Stimulated activated CD8-positive, alpha-beta memory T cell treated with anti-CD3 and anti-CD28 coated beads, Interleukin-7, amount 100 ng/mL, for 1 hour (primary cell): ENCODE measurements at places on chromosomes 1 and 21.

DNA sequence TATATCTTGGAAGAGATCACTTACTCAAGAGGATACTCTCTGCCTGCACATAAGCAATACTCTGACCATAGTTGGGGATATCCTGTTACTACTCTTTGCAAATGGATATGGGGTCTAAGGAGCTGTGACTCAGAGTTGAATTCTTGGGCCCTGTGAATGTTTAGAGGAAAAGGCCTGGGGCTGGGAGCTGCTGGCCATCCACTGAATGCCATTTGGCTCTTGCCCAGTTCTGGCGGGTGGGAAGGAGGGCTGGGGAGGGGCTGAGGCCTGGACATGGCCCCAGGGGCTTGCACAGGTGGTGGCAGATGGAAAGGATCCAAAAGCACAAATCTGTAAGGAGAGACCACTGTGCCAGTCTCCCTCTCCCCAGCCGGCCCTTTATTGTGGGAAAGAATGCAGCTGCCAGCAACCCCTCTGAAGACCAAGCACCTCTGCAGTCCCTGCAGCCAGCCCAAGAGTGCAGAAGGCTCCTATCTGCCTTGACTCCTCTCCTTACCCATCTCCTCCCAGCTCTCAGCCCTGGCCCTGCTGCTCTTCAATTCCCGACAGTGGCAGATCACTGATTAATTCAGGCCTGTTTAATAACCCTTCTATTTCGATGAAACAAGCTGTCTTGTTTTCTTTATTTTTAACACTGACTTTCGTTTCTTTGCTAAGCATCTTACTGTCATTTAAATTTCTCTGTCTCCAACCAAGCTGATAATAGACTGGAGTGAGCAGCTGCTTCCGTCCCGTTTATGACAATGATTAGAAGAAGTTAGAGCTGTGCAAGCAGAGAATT is 12.1 kb downstream of the PLXNA2 start:
- DNase-seq, result no peak

DNA sequence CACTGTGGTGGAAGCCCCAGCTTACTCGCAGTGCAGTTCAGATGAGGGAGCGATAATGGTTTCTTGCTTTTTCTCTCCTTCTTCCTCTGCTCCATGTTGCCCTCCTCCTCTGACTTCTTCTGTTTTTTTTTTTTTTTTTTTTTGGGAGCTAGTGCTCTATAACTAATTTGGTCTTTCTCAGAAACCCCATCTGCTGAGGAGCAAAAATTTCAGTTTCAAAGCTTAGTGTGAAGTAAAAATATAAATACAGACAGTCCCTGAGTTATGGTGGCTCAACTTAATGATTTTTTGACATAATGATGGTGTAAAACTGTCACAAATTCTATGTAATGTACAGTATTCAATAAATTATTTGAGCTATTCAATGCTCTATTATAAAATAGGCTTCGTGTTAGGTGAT is 120.7 kb downstream of the TBX19 start:
- no peak for DNase-seq

DNA sequence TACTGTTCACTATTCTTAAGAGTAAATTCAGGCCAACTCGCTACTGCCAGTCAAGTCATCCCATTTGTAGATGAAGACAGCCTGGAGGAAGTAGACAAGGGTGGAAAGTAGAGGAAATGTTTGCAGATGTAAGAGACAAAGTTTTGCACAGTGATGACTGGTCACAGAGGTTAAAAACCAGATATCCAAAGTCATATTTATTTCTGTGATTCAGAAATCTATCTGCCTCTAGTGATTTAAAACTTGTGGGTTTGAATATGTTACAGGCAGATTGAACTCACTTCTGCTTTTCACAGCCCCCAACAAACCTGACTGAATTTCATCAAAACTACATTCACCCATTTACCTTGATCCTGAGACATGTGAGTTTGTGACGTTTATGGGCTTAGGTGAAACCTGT is 484.7 kb upstream of the C1orf87 start:
- no peak for DNase-seq

- no peak for DNase-seq
Measured at GRCh38 chr1:98388441-98388840, 273.1 kb upstream of the SNX7 start.

DNA sequence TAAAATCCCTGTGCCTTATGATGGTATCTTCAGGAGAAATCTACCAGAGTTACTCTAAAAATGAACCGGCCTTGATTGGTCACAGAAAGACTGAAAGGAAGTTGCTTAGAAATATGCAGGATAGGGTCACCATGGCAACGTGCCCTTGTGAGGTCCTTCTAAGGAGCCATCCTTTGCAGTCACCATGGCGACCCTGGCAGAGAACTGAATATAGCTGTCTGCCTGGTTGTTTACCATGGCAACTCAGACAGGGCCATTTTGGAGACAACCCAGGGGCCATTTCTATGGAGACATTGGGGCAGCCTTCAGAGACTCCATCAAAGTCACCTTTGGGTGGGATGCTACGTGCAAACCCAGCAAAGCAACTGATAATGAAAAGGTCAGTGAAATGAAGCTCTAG is 43.0 kb downstream of the SNX7 start:
- no peak for DNase-seq

DNA sequence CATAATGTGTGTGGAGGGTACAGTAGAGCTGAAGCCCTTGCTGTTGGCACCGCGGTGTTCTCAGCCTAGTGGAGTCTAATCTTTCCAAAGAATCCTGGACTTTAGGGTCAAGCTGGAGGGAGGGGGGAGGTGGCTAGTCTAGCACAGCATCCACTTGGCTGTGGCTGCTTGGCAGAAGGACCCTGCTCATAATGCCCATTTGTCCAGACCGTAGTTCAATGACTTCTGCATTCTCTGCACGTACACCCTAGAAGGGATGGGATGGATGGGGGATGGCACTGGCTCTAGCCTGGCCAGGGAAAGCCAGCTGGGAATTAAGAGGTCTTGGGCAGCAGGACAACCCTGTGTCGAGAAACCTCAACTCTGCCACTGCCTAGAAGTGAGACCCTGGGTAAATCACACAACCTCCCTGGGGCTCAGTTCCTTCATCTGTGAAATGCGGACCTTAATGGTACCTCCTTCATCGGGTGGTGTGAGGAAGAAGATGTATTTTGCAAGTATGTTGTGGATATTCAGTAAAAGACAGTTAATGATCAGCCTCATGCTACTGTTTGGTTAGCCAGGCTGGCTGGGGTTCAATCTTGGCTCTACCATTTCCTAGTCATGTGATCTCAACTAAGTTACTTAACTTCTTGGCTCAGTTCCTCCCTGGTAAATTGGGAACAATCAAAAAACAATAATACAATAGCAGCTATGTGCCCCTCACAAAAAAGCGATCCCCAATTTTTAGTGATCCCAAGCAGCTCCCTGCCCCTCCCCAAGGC is 27.2 kb upstream of the CLIC4 start:
- DNase-seq, result no peak
